GM03348 (cell line): ENCODE measurements at places on chromosomes 2 and 18.

DNA sequence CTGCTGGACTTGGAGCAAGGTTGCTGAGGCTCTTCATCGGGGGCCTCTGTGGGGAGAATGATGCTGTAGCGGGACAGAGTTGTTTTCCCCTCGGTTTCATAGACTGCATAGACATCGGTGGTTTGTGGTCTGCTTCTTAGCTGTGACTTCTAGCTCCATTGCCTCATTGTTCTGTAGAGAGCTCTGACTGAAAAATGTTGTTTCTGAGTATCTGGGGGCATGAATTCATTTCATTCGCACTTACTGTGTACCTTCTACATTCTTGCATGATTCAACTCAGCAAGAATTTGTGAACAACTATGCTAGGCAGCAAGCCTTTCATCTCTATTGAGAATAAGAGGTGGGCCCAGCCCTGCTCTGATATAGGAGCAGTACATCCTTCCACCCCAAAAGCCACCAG, 406.8 kb downstream of the NBAS start:
- DNase-seq, result no peak

GRCh38 chr2:58904095-58904494, 663.0 kb upstream of the FANCL start:
- no peak for DNase-seq

DNA sequence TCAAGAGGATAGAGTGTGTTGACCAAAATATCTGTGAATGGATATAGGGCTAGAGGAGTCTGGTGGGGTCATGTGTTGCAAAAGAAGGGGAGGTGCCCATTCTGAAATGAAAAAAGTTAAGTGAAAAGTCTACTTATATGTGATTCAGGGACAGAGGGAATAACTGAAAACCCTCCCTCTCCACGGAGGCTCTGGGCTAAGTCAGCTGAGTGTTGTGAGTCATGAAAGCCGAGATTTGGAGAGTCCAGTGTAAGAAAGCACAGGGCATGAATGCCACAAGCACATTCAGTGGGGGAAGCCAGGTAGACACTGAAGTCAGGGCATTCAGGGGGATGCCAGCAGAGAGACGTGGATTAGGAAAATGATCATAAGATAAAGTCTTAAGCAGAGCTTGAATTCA, 871.9 kb downstream of the TSN start:
- DNase-seq, result no peak

DNA sequence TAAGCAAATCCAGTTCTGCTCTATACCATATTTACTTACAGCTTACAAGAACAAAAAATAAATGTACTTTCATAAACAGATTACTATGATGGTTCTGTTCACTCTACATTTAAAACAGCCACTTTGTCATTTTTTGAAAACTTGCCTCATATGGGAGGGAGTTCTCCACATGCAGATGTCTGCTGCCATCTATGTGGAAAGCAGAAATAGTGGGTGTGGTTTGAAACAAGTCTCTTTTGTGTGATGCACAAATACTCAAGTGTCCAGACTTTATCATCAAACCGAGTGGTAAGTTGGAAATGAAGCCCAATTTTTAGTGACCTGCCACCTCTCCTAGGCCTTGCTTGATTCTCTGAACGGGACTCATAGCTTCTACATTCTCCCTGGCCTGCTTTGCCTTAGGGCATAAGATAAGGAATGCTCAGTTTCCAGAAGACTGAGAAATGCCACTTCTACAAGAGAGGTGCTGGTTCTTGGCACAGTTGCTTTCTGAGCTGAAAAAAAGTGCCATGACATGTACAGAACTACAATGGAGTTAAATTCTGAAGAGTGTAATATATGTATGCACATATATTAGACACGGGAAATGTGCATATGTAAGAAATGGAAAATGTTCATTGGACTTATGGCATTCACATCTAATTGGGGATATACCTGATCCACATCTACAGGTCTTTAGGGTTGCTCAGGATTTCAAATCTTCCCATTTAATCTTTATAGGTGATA, 221.0 kb downstream of the SLC8A1 start:
- DNase-seq, result peak; percentile 25
